ENCODE measurements at places on chromosomes 6 and 20.

- no peak for DNase-seq
Measured at GRCh38 chr6:84549917-84550316, 214.5 kb downstream of the TBX18 start.

- DNase-seq, result no peak
Measured at GRCh38 chr6:81944661-81945060, 192.2 kb upstream of the TENT5A start.

GRCh38 chr6:1381481-1382330, 7.7 kb upstream of the FOXF2 start:
- DNase-seq, result peak; percentile 68

- no peak for DNase-seq
Measured at GRCh38 chr6:168691774-168692173, 250.8 kb downstream of the SMOC2 start.

DNA sequence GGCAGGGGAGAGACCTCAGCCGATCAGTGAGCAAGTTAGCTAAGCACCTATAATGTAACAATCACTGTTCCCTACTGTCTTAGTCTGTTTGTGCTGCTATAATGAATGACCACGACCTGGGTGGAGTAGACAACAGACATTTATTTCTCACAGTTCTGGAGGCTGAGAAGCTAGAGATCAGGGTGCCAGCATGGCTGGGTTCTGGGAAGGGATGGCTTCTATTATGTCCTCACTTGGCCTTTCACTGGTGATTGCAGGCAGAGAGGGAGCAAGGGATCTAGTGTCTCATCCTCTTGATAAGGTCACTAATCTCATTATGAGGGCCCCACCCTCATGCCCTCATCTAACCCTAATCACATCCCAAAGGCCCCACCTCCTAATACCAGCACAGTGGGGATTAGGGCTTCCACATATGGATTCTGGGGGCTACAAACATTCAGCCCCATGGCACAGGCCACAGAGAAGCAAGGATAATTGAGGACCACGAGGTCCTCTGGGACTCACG, 162.5 kb downstream of the CD83 start:
- DNase-seq, result no peak

- DNase-seq, result no peak
Measured at GRCh38 chr6:159532155-159532554, 160.9 kb downstream of the SOD2 start.

DNA sequence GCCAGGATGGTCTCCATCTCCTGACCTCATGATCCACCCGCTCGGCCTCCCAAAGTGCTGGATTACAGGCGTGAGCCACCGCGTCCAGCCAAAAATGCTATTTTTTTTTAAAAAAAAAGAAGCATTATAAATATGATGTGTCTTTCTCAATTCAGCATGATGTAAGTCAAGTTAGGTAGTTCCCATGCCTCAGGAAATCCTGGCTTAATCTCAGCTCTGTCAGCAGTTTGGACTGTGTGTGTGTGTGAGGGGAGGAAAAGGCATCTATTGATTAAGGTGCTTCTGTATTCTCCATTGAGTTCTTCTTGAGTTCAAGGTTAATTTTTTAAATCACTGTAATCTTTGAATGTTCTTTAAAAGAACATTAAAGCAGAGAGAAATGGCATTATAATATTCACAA, 51.5 kb downstream of the GMDS start:
- DNase-seq, result no peak

GRCh38 chr20:34579979-34580940, 21.7 kb downstream of the MAP1LC3A start:
- DNase-seq, result no peak

DNA sequence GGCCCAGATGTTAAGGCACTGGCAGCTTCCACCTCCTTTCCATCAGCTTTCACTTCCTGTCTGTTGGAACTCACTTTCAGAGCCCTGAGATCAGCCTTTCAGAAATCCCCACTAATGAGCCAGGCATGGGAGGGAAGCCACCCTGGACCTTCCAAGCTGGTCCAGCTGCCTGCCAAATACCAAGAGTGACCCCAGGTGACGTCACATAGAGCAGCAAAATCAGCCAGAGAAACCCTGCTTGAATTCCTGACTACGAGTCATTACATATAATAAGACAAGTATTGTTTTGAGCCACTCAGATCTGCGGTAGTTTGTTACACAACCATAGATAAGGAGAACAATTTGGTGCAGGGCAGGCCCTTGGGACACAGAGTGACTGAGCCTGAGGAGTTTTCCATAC, 556.0 kb upstream of the JAG1 start:
- DNase-seq, result no peak

DNA sequence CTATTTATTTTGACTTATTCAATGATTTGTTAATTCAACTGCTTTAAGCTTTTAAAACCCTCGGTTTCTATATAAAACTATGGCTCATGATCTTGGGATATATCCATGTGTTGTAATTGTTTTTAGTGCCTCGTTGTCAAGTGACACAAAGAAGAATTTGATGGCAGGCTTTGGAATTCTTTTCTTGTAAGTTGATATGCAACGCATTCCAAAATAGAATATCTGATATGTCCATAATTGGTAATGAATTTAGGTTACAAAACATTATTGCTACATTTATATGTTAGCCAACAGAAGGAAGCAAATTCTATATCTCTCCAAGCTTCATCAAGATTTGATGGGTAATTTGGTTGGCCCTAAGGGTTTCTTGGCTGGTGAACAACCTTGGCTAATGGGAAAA, 220.4 kb upstream of the RIMS1 start:
- DNase-seq, result no peak

Data from memory B cell (primary cell).